ENCODE measurements at places on chromosomes 13 and 19.

GRCh38 chr13:20921572-20921971, 19.0 kb upstream of the XPO4 start:
- DNase-seq = no peak

DNA sequence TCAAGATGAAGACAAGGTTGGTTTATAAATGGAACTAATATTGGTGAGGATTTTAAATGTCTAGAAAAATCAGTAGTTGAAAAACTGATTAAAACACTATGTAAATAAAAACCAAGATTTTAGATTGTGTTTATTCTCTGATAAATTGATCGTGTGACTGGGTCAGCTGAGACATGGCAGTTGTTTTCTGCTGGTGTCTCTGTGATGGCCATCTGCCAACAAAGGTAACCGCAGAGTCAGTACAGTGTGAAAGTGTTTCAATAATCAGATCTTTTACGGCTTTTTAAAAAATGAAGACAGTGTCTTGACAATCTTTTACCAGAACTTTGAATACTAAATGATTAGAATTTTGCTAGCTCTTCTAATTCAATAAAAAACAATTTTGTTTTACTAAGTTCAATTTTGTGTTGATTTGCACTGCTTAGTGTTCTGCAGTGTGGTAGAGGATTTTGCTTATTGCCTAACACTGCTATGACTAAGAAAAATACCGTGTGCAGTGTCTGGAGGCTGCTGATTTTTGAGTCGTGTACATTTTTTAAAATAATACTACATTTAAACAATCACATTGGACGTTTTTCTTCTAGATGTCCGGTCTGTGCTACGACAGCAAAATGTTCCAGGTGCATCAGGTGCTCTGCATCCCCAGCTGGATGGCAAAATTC, 32.7 kb upstream of the GPR183 start:
- no peak for DNase-seq

GRCh38 chr19:3343619-3344502, 22.5 kb upstream of the NFIC start:
- DNase-seq = no peak

DNA sequence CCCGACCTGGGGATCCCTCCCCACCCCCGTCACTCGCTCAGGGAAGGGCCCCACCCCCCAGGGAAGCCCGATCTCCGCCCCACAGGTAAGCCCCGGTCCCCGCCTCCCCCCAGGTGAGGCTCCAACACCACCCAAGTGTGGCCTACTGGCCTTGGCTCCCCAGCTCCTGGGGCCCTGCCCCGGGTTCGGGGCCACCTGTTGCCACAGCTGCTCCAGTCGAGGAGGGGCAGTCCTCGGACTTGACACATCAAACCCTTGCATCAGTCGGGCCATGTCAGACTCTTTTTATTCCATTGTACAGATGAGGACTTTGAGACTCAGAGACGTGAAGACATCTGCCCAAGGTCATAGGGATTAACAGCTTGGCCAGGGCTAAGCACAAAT, 512 bp downstream of the CC2D1A start:
- DNase-seq = no peak

GRCh38 chr13:31334547-31334946, 134.8 kb downstream of the B3GLCT start:
- no peak for DNase-seq

DNA sequence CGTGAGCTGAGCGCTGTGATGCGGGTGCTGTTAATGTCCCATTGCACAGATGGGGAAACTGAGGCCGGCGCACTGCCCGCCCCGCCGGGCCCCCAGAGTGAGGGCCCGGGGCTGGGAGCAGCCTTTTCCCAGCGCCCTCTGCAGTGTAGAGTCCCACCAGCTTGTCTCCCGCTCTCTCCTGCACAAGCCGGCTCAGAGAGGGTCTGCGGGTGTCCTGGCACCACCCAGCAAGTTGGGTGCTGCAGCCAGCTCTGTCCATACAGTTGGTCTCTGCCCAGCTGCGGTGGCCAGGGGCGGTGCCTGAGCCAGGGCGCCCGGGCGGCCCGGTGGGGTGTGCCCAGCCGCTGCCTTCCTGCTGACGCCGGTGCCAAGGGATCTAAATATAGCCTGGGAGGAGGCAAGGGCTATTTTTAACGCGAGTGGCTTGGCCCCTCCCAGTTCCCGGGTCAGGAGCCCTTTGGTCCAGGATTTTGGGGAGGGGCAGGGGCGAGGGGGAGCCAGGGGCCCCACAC, 19.3 kb downstream of the GADD45B start:
- DNase-seq = no peak

GRCh38 chr13:26022538-26023292, 29.1 kb downstream of the SHISA2 start:
- no peak for DNase-seq

DNA sequence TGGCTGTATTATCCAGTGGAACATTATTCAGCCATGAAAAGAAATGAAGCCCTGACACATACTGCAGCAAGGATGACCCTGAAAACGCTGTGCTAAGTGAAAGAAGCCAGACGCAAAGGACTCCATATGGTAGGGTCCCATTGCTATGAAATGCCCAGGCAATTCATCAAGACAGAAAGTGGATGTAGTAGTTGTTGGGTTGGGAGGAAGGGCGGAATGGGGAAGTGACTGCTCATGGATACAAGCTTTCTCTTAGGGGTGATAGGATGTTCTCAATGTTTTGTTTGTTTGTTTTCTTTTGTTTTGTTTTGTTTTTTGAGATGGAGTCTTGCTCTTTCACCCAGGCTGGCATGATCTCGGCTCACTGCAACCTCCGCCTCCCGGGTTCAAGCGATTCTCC, 11.1 kb upstream of the CEACAM16 start:
- DNase-seq = no peak

DNA sequence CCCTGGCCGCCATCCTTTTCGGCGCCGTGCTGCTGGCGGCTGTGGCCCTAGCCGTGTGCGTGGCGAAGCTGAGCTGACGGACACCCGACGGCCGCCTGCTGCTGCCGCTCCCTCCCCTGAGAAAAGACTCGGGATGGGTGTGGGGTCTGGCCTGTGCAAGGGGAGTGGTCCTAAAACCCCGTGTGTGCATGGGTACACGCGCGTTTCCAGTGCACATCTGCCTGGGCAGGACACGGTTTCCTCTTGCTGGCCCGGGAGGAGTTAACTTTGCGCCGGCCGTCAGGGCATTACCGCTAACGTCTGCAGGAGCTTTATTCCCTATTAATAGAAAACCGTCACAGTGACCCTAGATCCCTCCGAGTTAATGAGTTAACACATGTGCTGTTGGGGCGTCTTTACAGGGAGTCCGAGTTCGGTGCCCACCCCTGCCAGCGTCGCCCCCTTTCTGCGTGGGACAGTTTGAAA, 1.3 kb downstream of the RGS9BP start:
- no peak for DNase-seq

- no peak for DNase-seq
Measured at GRCh38 chr13:113412440-113412839, 40.8 kb downstream of the ADPRHL1 start.

DNA sequence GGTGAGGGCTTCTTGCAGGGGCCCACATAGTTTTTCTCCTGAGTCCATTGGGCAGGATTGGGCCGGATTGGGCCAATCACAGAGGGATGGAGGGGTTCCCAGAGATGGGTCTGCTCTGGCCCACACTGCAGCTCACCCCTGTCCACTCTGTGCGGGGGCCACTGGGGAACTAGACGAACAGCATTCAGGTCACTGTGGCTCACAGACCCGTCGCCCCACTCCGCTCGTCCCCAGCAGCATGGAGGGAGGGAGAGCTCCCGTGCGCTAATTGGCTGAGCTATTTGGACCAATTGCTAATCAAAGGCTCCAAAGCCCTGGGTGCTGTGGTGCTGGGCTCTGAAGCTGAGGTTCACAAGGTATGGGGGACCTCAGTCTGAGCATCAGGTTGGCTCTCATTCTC, 11.3 kb downstream of the NACC1 start:
- DNase-seq = no peak

GRCh38 chr19:10763411-10763810, 45.5 kb downstream of the DNM2 start:
- DNase-seq = no peak

- DNase-seq = no peak
Measured at GRCh38 chr13:42119875-42120274, 71.4 kb downstream of the DGKH start.

DNA sequence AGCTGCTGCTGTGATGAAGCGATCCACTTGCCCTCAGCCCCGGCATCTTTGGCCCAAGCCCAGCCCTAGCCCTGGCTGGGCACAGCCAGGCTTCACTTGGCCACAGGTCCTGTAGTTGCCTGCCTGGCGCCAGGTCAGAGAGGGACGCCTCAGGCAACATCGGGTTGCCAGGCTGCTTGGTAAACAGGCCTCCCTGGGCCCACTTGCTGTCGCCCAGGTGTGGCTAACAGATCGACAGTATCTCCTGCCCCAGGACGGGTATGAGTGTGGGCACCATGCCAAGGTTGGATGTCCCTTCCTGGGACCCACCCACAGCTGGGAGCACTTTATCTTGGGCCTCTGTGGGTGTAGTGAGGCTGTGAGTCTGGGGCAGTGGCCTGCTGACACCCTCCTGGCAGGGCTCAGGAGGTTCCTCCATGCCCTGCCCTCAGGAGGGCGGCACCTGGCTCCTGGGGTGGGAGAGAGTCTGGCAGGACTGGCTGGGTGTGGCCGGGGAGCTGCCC, 27.8 kb downstream of the CARM1 start:
- DNase-seq = no peak

DNA sequence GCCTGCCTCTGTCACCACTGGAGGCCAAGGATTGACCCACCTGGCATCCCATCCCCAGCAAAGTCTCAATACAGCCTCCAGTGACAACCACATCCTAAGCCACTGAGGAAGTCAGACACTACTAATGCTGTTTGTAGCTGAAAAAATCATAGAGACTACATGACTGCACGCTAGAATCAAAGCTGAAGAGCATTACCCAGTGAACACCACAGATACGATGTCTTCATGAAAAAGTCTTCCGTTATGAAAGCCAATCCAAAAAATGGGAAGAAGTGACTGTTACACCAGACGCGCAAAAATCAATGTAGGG, 11.1 kb upstream of the NUP62 start:
- no peak for DNase-seq

DNA sequence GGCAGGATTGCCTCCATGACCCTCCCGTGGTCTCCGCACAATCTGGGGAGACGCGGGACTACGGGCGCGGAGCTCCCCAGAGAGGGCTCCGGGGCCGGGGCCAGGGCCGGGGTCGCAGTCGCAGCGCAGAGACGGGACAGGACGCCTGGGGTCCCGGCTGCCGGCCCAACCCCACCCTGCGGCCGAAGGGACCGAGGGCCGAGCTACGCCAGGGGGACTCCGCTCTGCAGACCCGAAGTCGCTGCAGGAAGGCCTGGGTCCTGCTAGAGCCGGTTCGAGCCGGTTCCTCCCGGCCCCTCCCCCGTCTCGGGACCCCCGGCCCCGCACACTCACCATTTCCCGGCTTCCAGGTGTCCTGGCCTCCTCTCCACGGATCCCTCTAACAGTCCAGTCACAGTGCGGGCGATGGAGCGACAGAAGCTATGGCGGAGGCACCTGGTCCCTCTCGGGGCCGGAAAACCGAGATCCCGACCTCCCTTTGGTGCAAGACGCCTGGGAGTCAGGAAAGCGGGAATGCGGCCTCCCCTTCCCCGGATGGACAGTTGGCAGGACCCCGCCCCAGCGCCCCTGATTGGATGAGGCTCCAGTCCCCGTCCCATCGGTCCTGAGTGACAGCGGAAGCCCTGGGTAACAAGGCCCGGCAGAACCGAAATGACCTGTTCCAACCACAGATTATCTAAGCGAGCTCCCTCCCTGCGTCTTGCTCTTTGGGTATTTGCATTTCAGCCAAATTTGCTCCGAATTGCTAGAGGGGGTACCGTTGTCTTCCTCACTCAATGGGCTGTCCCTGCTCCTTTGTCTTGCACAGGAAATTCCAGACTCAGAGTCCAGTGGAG, at the start of gene ZNF625:
ZNF625 (minus strand) TSS at position 512 of the 836 bp plus-strand sequence; CDS start at position 336, 176 bp downstream.
- DNase-seq = no peak

GRCh38 chr13:71587817-71588216, 279.2 kb downstream of the DACH1 start:
- no peak for DNase-seq

Measured in stimulated activated CD4-positive, alpha-beta T cell treated with anti-CD3 and anti-CD28 coated beads, TNF-alpha, amount 100 ng/mL, for 4 hours (primary cell).